Germinal center (tissue), 1 donor: ENCODE measurements at places on chromosomes 4 and X.

DNA sequence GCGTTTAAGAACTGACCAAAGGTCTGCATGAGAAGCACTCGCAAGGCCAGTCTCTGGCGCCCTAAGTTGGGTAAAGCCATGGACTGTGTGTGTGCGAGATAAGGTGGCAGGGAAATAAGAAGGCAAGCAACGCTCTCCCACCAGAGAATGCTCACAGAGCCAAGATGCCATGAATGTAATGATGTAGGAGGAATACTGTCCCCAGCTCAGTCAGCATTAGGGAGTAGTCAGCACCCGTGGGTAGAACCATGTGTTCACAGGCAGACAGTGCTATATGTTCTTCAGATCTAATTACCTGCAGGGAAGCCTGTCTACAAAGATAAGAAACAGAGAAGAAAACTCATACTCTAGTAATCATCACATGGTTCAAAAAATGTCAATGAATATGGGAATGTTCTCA, 68.8 kb downstream of the SEC24D start:
- no peak for DNase-seq

DNA sequence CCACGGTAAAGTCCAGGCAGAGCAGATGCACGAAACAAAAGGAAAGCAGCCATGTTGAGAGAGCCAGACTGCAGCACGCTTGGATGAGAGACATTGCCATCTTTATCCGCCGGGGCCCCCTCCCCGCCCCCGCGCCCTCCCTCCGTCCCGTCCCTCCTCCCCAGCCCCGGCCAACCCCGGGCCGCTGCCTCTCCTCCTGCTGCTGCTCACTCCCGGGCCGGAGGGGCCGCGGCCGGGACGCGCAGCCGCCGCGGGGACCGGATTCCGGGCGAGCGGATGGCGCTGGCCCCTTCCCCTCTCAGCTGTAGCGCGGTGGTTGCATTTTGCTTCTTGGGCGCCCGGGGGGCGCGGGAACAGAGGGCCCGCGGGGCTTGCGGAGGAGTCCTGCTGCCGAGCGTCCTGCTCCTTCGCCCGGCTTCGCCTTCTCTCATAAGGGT, 542 bp downstream of the RNF150 start:
- peak; percentile 26 for DNase-seq

- peak; percentile 22 for DNase-seq
These were observed 82.4 kb upstream of the MTM1 start for GRCh38 chrX:150486011-150486410.

DNA sequence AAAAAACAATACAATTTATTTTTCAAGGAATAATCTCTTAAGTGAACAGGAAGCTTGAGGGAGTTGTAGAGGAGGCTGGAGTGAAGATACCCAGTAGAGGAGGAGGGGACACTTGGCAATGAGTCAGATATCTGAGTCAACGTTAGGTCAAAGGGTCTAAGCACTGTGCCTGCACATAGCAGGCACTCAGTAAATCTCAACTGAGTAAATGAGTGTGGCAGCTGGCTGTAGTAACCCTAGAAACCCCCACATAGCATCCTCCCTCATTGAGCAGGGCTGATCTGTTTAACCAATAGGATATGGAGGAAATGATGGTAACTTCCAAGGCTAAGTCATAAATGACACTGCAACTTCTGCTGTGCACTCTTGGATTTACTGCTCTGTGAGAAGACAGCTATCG, 186.0 kb upstream of the FAM241A start:
- no peak for DNase-seq

DNA sequence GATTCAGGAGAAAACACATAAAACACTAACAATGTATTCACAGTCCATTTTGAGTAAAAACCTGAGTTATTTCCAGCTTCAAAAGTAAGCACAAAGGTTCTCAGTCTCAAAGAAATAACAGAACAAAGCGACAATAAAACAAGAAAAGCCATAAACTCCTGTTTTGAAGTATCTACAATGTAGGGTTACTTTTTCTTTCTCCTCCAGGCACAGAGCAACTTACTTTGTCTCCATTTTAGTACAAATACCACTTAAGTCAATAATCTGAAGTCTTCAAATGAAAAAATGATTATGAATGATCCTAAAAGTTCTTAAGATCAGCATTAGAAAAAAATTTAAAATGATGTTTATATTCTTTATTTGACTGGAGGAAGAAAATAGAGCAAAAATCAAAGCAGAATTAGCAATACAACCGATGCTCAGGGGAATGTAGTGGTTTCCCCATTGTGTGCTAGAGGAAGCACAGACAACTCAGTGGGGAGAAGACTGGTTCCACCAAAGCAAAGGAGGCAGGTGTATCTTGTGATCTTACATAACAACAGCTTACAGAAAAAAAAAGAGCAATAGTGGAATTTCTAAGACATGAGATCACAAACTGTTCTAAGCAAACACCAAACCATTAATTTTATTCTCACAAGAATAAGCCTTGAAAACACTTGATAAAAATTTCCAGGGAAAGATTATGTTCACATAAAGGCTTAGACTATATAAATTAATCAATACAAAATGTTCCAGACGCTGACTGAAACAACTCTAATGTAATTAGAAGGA, 35.1 kb downstream of the EPHA5 start:
- DNase-seq: no peak

DNA sequence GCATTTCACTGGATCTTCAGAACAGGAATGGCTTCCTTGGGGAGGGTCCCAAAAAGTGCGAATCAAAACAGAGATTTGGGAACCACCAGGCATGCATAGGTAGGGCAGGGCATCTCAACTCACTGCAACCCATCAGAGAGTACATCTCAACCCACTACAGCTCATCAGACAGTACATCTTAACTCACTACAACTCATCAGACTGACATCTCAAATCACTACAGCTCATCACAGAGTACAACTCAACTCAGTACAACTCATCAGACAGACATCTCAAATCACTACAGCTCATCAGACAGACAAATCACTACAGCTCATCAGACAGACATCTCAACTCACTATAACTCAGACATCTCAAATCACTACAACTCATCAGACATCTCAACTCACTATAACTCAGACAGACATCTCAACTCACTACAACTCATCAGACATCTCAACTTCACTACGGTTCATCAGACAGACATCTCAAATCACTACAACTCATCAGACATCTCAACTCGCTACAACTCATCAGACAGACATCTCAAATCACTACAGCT, 47.5 kb upstream of the CLDN34 start:
- DNase-seq: no peak

- DNase-seq: no peak
These were observed 14.1 kb downstream of the HPSE start for GRCh38 chr4:83320548-83320947.

- DNase-seq: peak; percentile 92
These were observed at the start of gene FGFR3 for GRCh38 chr4:1792832-1793495. Gene FGFR3 (plus strand): TSS chr4:1793293. CDS start chr4:1793935, 642 bp downstream.

GRCh38 chr4:91092398-91092980, 965.3 kb downstream of the CCSER1 start:
- DNase-seq: no peak

DNA sequence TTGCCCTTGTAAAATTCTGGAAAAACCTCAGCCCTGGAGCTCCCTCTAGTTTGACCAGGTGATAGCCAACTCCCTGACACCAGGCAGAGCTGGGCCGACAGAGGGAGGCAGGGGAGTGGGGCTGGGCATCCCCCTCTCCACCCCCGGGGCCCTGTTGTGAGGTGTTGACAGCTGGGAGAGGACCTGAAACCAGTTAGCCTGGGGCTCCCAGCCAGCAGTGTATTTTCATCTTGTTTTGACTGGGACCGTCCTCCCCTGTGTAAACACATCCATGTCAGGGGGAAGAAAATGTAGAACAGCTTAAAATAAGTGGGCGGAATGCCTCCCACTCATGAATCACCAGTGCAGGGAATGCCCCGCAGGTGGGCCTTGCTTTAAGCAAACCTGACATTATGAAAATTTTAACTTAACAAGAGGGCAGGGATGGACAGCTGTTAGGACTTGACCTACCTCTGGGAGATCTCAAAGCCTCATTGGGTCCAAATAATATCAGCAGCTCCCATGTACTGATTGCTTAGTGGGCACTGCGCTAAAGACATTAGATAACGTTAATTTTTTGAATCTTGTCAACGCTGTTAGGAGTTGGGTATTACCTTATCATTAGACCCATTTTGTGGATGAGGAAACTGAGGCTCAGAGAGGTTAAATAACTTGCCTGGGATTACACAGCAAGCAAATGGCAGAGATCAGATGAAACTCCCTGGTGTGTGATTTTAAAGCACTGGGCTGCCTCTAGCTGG, 45.9 kb downstream of the TSC22D3 start:
- DNase-seq: no peak

GRCh38 chr4:141425124-141425523, 204.4 kb downstream of the ZNF330 start:
- no peak for DNase-seq

DNA sequence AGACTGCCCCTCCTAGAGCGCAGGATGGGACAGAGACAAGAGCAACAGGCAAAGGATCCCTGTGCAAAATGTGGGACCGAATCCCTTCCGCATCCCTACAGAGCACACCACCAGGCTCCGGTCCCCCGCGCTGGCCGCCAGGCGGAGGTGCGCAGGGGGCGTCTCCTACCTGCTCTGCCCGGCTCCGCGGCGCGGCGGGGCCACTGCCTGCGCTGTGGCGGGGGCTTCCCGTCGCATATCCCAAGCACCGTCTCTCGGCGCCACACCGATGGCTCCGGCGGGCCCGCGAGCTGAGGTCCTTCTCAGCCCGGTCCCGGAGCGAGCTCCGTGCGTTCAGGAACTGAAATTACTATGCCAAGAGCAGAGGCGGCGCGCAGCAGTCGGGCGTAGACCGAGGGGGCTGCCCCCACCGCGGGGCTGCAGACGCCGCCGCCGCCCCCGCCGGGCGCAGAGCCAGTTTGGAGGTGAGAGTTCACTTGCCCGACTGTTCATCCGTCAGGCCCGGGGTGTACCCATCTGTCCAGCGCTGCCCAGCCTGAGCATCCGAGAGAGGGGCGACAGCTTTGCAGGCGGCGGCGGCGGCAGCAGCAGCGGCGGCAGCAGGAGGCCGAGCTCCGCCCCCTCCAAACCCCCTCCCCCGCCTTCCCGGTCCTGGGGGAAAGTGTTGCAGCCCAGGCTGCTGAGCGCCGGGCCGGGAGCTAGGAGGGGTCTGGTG, at the start of gene GPRIN3:
GPRIN3 (minus strand) TSS at position 355 of the 715 bp plus-strand sequence. CDS start 57,690 bp downstream, outside the sequence.
- DNase-seq: peak; percentile 63

DNA sequence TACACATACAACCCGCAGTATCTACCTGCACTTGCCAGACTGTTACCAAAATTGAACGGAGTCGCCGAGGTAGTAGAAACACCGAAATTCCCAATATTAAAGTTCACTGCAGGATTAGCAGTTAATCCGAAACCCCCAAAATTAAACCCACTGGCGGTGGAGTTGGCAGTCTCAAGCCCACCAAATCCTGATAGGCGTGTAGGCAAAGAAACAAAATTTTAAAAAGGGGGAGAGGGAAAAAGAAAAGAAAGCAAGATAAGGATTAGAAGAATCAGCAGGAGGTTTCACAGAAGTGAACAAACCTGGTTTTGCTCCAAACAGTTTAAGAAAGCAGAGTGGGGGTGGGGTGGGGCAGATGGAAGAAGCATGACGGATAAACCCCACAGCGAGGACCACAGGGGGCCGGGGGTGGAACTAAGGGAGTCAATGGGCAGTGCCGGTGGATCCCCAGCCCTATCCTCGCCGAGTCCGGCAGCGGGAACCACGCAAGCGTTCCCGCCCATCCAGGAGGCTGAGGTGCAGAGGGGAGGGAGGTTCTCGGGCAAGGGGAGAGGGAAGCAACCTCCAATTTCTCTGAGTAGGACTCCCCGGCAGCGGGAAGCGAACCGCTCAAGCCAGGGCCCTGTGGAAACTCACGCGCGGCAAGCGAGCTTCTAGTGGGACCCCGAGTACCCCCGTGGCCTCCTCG, 599 bp downstream of the NUP54 start:
- DNase-seq: peak; percentile 38

DNA sequence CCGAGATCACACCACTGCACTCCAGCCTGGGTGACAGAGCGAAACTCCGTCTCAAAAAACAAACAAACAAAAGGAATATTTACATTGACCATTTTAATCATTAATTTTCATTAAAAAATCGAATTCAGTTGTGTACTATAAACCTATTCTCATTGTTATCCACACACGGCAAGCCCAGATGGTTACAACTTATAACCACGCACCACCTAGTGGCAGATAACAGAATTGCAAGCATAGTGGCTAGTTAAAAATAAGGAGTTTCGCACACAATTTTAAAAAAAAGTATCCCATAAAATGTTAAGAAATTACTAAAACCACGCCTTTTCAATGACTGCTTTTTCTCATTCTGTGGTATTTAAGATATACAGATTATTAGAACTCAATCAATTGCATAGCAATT, 25.4 kb downstream of the MBNL3 start:
- DNase-seq: no peak

GRCh38 chrX:48083212-48083611, 11.8 kb upstream of the ZNF630 start:
- DNase-seq: peak; percentile 70

GRCh38 chrX:70171624-70172023, 5.7 kb upstream of the DGAT2L6 start:
- no peak for DNase-seq

DNA sequence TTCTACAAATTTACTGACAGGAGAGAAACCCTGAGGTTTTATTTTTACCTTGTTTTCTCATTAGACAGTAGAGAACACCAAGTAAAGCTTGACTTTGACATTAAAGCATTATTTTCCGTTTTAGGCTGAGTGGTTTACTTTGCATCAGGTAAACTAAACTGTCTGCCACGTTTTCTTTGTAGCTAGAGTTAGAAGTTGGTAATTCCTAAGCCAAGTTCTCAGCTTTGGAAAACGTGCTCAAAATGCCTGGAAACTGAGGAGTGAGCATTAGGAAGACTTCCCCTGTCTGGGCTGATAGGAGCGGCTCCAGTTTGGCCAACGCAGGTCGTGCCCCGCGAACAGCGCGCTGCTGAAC, 819 bp downstream of the PDLIM3 start:
- DNase-seq: no peak

DNA sequence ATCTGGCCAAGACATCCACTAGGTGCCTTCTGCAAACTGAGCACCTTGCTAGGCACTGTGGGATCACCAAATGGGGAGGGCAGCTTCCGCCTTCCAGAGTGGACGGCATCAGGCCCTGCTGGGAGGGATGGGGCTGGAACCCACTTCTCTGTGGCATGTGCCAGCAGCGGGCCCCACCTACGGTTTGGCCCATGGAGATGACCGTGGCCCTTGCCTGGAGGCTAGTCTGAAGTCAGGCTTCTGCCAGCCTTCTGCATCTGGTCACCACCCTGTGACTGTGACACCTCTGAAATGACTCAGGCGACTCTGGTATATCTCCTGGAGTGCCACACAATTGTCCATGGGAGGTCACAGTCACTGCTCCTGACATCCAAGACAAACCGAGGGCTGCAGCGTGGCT, 7.2 kb downstream of the SSR4 start:
- DNase-seq: no peak

DNA sequence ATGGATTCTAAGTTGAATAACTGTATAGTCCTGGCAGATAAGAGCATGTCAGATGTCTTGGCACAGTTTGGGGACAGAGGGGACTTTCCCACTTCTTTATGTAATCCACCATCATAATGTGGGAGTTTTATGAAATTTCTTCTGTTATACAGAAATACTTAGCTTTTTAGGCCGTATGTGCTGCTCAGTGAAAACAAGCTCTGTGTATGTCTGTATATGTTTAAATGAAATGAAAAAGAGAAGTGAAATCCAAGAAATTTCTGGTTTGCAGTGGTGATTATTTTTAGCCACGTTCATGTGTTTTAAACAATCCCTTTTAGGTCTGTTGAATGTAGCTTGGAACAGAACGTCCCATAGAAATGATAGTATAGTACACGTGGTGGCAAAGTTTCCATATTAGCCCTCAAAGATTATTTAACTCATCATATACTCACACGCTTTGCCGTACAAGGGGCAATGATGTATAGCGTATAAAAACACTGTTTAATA, 41.0 kb downstream of the GAB1 start:
- peak; percentile 47 for DNase-seq

GRCh38 chrX:120269373-120270035, 18.9 kb downstream of the ZBTB33 start:
- no peak for DNase-seq
